Liver (tissue), 10 donors: ENCODE measurements at places on chromosomes 7 and 10. TPM values are rescaled to one million over a fixed set of nuclear protein-coding genes. Genes with fewer than 3 reads are reported as not detected.
A peak's percentile ranks its signal among the peaks of the same experiment; 100 is the strongest.

DNA sequence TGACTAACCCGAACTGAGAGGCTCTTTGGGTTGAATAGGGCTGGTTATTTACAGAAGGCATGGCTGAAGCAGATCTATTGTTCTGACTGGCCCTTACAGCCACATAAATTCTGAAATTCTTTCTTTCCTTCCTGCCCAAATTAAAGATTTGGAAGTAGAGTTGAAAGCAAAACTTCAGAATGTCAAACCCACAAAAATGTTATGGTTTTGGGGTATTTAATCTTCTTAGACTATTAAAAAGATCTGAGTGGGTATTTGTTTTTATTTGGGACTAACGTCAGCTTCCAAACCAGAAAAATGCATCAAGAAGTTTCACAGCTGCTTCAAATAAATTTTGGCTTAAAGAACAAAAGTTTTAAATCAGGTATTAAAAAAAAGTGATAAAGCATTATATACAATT, 124.5 kb downstream of the AHR start:
- no peak for DNase-seq

DNA sequence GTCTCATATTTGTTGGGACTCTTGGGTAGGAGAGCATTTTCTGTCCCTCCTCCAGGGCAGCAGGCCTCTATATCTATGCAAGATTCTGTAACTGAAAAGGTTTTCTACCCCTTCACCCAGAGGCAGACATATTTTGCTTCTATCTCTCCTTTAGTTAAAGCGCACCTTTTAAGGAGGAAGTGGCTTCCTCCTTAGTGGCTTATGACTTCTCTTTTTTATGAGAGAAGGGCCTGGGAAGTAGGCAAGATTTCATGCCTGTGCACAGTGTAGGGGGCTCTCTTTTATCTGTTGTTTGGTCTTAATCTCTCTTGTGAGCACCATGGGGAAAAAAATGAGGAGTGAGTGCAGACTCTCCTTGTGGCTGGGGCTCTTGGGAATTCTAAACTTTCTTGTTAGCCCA, 122.1 kb downstream of the LRMDA start:
- no peak for DNase-seq

DNA sequence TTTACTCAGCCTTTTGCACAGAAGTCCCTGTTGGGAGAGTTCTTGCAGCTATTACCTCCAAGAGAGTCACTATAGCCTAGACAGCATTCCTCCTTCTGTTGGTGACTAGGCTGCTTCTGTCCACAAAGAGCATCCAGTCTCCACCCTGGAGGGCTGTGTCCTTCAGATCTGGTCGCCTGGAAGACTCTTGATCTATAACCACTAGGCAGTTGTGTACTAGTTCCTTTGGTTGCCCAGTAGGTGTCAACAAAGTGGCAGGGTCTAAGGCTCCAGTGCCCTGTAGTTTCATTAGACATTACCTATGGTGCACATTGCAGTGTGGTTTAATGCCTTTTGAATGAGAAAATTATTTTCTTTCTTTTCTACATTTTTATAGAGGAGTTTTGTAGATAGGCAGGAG, 11.3 kb upstream of the AKR1C2 start:
- no peak for DNase-seq

- DNase-seq, result peak; percentile 20
Measured at GRCh38 chr10:131567279-131568162, 256.0 kb upstream of the TCERG1L start.

Gene TUBB8
- not detected for polyA plus RNA-seq
